ENCODE measurements at places on chromosomes 4 and X.

- DNase-seq: no peak
Measured at GRCh38 chrX:82534086-82534597, 973.9 kb upstream of the POU3F4 start.

DNA sequence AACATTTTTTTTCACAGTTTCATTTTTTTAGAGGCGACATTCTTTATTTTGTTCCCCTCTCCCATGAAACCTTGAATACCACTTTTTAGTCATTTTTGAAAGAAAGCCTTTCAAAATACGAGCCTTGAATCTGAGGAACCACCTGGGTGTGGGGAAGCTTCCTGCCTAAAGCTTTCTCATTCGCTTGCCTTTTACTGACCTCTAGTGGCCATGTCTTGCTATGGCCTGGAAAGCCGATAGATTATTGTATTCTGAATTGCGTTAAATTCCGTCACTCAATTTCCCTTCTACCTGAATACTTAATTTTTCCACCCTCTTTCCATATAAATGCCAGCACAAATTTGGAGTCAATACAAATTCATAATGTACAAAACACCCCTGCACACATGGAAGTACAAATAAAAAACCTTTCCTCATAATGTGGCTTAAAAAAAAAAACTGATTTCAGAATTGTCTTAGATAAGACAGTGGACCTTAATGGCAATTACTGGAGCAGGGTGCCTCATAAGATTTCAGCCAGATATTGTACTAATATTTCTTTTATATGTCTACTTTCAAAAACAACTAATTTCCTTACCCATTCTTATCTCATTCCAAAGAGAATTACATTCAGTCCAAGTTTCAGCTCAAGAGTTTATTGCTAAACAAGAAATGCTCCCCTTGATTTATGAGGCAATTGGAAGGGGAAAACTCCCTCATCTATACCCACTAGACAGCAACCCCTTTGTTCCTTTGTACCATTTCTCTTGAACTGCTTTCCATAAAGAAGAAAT is 217.9 kb downstream of the CENPC start:
- peak; percentile 37 for DNase-seq

- DNase-seq: no peak
Measured at GRCh38 chr4:127209580-127210095, 423.1 kb upstream of the INTU start.

DNA sequence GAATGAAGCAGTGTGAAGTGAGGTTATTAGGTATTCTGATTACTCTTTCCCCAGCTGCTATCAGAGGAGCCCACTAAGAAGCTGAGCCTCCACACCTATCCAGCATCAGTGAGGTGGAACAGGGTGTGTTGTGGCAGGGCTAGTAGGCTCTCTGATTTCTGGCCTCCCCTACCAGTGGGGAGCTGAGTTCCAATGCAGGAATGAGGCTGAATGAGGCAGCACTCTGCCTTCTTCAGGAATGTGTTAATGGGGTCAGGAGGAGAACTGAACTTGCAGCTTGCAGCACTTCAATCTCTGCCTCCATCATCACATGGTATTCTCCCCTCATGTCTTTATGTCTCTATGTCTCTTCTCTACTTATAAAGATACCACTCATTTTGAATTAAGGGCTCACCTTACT is 26.9 kb downstream of the SOX3 start:
- DNase-seq: no peak

DNA sequence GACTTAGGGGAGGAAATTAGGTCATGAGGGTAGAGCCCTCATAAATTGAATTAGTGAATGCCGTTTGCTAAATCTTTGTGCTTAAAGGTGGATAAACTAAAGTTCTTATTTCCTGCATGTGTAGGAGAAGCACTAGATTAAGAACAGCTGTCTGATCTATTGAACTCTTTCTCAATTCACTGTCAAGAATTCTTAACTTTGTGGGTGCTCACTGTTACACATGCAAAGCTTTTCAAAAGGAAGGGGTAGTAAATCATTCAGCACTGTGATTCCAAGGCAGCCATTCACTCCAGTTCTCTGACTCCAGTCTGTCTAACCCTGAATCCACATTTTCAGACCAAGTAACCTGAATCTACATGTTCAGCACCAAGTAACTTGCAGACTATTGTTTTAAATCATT is 1520.1 kb downstream of the PCDH18 start:
- DNase-seq: no peak

DNA sequence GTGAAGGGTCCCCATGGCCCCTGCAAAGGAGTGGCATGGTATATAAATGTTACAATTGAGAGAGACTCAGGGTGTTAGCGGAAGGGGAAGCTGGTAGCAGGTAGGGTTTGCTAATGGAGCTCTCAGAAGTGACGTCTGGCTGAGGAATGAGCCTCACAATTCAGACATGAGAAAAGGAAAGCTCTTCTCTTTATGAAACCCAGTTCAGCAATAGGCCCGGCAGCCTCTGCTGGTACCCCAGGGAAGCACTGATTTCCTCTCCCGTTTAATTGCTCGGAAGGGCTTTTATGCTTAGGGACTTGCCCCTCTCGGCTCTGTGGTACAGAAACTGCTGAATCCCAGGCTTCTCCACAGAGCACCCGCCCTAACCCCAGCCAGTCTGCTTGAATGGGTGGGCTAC is 19.4 kb upstream of the AFAP1 start:
- no peak for DNase-seq

DNA sequence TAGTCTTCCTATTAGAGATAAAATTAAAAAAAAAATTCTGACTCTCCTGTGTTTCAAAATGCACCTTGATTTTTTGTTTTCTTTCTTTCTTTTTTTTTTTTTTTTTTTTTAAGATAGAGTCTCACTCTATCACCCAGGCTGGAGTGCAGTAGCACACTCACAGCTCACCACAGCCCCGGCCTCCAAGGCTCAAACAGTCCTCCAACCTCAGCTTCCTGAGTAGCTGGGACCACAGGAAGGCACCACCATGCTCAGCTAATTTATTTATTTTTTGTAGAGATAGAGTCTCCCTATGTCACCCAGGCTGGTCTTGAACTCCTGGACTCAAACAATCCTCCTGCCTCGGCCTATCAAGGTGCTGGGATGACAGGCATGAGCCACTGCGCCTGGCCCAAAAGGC is 41.1 kb upstream of the TMEM184C start:
- DNase-seq: no peak

- DNase-seq: no peak
Measured at GRCh38 chrX:70508296-70508911, 63.8 kb downstream of the DLG3 start.

DNA sequence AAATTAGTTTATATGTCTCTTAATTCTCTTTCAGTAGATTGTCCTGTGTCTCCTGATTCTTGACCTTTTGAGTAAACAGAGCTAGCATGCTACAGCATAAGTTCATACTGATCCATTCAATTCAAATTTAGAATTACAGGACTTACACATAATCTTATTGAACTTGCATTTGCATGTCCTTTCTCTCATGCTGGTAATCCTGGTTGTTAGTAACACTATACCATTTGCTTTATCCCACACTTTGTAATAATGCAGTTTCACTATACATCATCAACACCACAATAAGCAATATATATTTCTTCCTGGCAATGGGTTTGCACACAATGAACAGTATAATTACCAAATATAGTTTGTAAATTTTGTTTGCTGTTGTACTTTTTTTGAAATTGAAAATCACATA is 937.2 kb upstream of the GRID2 start:
- no peak for DNase-seq

DNA sequence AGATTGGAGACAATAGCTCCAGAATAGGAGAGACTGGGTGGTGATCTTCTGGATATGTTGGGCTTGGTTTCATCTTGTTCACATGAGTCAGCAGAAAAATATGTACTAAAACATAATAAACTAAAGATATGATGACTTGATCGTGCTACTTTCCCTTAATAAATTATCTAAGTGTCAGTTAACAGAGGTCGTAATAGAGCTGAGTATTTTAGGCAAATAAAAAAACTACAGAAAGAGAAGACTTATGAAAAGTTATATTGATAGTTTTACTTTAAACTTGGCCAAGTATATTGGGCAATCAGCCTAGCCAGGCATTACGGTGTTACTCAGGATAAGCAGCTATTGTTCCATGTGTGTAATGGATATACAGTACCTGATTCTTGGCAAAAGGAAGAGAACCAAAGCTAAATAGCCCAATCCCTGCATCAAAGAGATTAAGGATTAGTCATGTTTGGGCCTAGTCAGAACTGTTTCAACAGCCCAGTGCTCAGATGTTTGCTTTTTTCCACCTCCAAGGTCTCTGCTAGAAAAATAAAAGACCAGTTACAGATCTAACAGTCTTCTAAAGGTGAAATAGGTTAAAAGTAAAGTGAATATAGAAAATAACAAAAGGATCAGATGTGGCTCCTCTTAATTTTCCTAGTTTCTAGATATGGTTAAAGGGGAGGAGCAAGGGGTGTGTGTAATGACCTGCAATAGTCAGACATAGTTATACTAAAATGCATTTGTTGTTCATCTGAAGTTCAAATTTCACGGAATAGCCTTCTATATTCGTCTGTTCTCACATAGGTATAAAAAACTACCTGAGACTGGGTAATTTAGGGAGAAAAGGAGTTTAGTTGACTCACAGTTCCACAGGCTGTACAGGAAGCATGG is 262.6 kb downstream of the ADGRL3 start:
- DNase-seq: peak; percentile 89

DNA sequence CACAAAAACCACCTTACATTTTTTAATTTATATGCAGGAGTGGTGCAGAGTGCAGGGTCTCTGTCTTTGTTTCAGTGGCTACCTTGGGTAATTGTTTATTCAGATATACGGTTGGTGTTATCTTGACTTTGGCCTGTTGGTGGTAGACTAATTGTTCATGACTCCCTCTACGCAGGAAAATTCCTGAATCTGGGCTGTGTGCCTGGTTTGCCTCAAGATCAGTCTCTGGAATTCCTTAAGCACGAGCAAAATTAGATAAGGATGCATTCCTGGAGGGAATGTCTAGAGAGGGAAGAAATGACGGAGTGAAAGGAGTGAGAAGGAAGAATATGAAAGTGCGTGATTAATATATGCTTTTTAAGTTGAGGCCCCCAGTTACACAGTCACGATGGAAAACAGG is 576.9 kb upstream of the PCDH10 start:
- DNase-seq: no peak

- DNase-seq: no peak
Measured at GRCh38 chr4:143713553-143713952, 13.1 kb upstream of the FREM3 start.

DNA sequence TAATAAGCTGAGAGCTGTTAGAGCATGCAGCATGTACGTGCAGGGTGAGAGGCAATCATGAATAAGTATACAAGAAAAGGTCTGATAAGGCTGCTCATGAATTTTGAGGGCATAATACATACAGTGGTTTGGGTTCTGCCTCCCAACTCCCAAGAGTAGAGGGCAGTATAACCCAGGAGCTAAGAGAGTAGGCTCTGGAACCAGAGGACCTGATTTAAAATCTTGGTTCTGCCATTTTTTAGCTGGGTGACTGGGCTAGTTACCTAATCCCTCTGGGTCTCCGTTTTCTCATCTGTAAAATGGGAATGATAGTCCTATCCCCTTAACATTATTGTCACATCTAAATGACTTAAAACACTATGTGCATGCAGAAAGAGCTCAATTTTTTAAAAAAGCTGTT is 85.3 kb downstream of the LNX1 start:
- DNase-seq: no peak

DNA sequence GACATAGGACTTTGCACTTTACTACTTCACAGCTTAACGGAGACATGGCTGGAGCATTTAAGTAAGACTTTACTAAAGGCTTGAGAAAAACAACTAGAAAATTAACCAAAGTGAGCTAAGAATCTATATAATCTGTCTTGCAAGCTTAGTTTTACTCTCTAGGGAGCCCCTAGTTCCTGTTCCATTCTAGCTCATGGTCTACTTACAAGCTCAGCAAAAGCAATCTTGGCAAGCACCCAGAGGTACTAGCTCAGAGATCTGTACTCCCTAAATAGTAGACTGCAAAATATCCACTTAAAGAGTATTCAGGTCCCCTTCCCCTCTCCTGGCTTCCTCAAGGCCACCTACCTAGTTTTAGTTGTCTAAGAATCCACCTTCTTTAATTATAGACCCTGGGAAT is 469.0 kb downstream of the IDS start:
- DNase-seq: no peak

DNA sequence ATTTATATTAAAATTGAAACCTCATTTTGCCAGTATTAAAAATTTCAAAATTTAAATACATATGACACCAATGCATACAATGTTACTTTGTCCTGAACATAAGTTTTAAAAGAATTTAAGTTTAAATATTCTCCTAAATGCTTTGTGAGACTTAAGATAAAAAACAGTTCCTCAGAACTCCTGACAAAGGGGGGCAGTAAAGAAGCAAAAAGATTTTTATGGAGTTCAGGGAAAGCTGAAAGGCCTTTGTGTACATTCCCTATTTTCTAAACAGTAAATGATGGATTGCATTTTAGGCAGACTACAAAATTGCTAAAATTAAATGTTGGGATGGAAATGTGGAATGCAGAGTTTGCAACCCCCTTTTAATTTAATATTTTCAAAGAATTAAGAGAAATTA is 81.7 kb downstream of the SNCA start:
- DNase-seq: no peak

DNA sequence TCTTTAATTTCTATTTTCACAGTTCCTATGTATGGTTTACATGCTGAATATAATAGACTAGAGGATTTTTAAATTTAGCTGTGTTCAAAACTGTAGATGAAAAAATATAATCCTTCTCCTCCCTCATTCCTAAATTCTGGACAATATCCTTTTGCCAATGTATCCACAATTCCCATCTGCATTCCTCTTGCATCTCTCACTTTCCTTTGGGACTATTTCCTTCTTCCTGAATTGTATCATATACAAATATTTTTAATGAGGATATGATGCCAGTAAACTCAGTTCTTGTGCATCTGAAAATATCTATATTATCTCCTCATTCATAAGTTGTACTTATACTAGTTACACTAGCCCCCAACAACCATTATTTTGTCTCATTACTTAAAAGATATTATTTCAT is 46.7 kb downstream of the DDX60L start:
- DNase-seq: no peak

DNA sequence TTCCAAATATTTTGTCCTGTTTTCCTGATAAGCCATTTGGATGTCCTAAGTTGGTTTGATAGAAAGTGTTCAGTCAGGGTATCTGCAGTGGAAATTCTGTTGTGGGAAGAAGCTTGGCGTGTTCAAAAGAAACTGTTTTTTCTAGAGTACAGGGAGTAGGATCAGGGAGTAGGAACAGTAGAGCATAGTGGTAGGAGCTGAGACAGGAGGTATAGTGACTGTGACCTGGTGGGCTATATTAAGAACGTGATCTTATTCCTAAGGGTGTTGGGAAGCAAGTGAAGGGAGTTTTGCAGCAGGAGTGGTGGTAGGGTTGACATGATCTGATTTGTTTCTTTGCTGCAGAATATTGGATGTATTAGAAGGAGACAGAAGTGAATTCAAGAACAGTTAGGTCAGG is 348.2 kb downstream of the BMPR1B start:
- DNase-seq: no peak
